ENCODE measurements at places on chromosomes 6 and 20.

DNA sequence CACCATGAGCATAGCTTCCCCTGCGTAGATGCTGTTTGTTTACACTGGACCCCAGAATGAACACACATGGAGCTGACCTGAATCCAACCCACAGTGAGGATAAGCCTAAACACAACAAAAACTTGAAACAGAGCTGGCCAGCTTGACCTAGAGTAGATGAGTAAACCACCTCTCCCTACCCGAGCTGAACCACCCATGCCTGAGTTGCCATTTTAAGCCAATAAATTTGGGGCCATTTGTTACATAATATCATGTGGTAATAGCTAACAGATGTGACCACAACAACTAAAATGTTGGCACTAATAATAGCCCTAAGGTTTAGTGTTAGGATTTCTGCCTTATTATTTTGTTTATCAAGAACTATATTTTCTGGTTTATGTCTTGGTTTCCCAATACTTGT lies 103.2 kb upstream of the GRIK2 start:
- no peak for DNase-seq

DNA sequence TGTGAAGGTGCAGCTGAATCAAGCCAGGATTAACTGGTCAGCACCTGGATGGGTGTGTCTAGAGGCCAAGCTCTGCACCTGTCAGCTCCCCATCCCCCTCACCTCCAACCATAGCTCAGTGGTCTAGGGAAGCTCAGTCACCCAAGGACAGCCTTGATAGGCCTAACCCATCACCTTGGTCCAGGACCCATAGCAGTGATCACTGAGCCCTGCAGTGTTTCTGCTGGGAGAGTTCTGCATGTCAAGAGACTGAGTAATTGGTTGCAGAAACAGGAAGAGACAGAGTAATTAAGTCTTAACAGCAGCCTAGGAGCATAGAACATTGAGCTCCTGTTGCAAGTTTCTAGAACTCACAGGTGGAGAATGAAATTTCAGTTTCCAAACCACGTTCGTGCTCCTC lies 18.7 kb upstream of the RALGAPB start:
- DNase-seq = no peak

- DNase-seq = peak; percentile 91
Measured at GRCh38 chr20:38290829-38291814, 12.8 kb upstream of the BPI start.

DNA sequence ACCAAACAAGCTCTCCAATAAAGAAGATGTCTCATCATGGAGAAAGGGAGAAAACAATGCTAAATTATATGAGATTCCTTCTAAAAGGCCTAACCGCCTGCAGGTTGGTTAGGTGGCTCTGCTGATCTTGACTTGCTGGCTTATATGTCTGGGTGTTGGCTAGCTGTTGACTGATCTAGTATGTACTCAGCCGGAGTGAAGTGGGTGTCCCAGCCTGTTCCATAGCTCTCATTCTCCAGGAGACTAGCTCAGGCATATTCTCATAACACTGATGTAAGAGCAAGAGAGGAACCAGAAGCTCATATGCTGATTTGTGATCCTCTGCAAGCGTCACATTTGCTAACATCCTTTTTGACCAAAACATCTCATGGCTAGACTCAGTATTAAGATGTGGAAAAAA lies 473.0 kb downstream of the BMP2 start:
- no peak for DNase-seq

GRCh38 chr6:39362487-39362865 lies 40.0 kb upstream of the KCNK16 start:
- DNase-seq = peak; percentile 22

DNA sequence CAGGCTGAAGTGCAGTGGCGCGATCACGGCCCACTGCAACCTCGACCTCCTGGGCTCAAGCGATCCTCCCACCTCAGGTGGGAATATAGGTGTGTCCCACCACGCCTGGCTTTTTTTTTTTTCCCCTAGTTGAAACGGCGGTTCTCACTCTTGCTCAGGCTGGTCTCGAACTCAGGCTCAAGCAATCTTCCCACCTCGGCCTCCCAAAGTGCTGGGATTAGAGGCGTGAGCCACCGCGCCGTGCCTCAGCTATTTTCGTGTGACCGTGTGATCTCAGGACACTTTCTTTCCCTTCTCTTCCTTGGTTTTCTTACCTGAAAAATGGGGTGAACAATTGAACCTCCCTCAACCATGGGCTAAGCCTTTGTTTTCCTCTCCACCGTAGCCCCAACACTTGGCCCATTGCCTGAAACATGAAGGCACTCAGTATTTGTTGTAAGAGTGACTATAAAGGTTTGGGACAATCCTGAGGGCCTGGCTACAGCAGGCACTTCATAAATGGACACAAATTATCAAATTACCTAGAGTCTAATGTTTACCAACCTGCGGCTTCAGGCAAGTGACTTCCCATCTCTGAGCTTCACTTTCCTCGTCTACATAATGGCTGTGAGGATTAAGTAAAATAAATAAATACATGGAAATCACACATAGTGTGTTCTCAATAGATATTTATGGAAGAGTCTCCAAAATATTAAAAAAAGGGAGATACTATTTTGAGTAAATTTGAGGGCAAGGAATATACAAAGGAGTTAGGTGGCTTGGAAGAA lies 31.4 kb upstream of the ID1 start:
- no peak for DNase-seq

DNA sequence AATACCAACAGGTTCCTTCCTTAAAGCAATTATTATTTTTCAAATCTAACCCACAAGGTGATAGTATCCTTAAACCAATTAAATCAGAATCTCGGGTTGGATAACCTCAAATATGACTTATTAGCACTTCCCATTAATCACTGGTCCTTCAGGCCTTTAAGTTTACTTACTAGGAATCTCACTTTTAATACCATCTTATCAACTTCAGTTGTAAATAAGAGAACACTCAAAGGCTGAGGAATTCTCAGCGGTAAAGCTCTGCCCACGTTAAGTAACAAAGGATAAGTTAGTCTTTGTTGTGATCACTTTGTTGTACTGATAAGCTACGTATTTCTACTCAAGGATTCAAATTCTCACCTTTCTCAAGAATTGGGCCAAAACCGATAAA lies 82.0 kb downstream of the OR2B2 start:
- DNase-seq = no peak

- no peak for DNase-seq
Measured at GRCh38 chr6:9581155-9581554, 833.7 kb downstream of the TFAP2A start.

DNA sequence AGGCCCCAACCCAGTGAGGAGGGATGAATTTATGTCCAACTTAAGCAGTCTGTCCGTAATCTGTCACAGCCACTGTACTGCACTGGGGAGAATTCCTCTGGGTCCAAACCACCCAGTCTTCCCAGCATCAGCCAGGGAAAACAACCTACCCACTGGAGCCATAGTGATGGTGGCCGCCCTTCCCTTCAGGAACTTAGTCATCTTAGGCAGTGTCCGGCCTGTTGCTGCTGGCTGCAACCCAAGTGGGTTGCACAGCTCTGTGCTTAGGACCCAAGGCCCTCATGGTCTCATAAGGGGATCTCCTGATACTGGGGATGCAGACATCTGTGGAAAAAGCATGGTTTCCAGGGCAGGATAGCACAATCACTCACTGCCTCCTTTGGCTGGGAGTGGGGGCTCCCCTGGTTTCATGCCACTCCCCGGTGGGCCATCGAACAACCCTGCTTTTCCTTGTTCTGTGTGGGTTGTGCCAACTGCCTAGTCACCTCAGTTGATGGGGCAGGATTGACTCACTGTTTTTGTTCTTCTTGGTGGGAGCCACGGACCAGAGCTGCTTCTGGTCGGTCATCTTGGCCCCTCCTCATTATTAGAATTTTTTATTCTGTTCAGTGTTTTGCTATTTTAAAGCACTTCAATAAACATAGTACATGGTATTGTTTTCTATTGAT lies 591.9 kb downstream of the DOK5 start:
- DNase-seq = peak; percentile 4

DNA sequence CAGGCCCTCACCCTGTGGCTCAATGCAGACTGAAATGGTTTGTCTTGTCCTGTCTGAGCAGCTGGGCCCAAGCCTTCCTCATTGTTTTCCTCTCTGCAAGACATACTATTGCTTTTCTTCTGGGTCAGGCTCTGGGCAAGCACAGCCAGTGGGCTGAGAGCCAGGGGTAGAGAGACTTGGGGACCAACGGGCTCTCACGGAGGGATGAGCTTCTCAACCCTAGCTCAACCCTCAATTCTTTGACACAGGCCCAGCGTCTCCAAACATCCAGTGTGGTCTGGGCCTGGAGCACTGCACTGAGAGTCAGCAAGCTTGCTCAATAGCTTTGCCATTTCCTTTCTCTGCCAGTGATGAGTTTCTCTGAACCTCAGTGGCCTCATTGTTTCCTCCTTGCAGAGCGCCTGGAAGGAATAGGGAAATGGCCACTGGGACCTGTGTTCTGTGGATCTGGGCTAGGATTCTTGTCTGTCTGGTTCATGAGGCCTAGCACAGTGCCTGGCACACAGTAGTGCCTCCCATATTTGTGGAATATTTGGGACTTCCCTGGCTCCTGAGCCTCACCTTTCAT lies 9.3 kb downstream of the ANGPT4 start:
- DNase-seq = no peak

DNA sequence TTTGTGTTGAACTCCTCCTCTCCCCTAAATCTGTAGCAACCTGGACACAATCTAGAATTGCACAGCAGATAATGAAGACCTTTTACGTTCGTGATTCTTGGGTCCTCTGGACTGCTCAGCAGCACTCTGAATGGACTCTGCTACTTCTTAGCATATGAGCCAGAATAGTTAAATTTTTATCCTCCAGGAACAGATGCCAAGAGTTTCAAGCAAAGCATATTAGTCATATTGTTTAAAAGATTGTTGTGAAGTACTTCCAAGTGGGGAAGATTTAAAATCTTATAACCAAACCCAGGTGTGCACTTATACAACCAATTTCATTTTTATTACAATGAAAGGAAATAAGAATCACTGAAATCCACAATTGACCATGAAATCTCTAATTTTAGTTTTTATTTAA lies 118.9 kb upstream of the EXOC2 start:
- no peak for DNase-seq

GRCh38 chr6:43954311-43955131 lies 172.7 kb downstream of the MRPL14 start:
- DNase-seq = no peak

- no peak for DNase-seq
Measured at GRCh38 chr6:4947716-4948115, 56.1 kb downstream of the RPP40 start.

DNA sequence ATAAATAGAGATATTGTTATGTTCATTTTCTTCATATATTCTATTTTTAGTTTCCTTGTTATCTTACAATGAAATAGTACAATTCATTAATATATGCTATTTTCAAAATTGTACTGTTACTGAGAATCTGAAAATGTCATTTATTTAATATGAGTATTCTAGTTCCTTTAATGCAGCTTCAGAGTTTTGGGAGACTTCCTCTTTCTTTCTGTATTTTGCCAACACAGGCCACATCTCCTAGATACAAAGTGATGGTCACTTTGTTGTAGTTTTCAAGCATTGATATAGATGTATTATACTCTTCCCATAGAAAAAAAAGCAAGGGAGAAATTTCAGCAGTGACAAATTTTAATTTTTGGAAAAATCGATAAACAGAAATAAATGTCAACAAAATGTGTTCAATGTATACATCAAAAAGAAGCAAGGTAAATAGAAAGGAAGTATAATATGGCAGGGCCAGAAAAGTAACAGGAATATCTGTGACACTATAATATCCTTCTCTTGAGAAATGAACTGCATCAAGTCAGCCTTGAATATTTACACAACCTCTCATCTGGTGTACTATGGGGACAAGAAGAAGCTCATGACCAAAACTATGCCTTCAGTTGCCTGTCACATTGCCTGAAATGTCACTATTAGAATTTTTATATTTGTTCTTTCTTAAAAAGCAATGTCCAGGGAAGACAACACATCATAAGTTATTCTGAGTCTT lies 396.0 kb downstream of the TBC1D32 start:
- no peak for DNase-seq

DNA sequence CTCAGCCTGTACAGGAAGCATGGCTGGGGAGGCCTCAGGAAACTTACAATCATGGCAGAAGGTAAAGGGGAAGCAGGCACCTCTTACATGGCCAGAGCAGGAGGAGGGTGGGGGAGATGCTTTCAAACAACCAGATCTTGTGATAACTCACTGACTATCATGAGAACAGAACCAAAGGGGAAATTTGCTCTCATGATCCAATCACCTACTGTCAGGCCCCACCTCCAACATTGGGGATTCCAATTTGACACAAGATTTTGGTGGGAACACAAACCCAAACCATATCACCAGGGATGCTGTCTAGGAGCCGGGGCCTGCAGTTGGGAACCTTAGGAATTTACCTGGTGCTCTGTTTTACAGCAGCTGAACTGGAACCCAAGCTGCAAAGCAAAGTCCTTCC lies 191.1 kb upstream of the CITED2 start:
- no peak for DNase-seq

GRCh38 chr20:11111191-11111590 lies 437.4 kb upstream of the JAG1 start:
- no peak for DNase-seq

DNA sequence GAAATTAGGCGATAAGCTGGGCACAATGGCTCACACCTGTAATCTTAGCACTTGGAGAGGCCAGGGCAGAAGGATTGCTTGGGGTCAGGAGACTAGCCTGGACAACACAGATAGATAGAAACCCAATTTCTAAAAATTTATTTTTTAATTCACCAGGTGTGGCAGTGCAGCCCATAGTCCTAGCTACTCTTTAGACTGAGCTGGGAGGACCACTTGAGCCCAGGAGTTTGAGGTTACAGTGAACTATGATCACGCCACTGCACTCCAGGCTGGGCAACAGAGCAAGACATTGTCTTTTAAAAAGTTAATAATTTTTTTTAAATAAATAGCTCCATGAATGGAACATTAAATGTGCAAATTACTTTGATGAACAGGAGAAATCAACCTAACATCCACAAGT lies 8.2 kb downstream of the ZNF318 start:
- no peak for DNase-seq

DNA sequence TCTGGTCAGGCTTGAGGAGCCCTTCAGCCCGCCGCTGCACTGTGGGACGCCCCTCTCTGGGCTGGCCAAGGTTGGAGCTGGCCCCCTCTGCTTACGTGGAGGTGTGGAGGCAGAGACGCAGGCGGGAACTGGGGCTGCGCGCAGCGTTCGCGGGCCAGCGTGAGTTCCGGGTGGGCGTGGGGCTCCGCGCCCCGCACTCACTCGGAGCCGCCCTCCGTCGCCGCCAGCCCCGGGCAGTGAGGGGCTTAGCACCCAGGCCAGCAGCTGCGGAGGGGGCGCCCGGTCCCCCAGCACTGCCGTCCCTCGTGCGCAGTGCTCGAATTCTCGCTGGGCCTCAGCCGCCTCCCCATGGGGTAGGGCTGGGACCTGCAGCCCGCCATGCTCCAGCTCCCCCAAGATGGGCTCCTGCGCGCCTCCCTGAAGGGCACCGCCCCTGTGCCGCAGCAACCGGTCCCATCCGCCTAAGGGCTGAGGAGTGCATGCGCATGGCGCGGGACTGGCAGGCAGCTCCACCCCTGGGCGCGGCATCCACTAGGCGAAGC lies 695.9 kb downstream of the EPHA7 start:
- no peak for DNase-seq

GRCh38 chr6:100719883-100720682 lies 161.0 kb downstream of the ASCC3 start:
- peak; percentile 35 for DNase-seq

All from A172 (cell line).